Hypothalamus (tissue), 51 donors: ENCODE measurements at places on chromosomes 5 and 9.

GRCh38 chr5:157266286-157267007, 524 bp downstream of the CYFIP2 start:
- DNase-seq, result peak; percentile 61

DNA sequence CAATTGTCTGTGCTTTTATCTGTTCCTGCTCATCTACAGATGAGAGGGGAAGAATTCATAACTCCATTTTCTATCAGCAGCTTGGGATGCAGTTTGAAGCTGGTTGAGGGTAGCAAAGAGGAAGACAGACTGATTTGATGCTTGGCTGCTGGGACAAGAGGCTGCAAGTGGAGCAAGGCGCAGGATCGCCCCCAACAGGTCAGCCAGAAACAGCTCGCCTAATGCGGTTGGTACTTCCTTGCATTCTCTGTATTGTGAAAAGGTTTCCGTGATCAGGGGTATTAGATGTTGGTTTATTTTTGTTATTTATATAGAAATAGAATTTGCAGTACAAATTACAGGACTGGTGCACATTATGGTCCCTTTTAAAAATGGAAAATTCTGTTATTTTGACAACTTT, 40.6 kb downstream of the ZNF883 start:
- no peak for DNase-seq

DNA sequence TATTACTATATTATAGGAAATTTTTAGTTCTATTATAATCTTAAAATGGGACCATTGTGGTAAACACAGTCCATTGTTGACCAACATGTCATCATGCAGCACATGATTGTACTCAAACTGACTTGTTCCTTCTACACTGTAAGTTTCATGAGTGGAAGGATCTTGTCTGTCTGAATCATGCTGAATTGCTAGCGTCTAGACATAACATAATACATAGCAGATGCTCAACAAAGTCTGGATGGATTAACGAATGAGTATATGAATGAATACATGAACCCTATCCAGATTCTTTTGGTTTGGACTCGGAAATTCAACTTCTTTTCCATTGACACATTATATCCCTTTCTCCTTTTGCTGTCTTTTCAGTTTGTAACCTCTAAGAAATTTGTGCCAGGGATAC, 429.2 kb upstream of the SGCD start:
- no peak for DNase-seq

DNA sequence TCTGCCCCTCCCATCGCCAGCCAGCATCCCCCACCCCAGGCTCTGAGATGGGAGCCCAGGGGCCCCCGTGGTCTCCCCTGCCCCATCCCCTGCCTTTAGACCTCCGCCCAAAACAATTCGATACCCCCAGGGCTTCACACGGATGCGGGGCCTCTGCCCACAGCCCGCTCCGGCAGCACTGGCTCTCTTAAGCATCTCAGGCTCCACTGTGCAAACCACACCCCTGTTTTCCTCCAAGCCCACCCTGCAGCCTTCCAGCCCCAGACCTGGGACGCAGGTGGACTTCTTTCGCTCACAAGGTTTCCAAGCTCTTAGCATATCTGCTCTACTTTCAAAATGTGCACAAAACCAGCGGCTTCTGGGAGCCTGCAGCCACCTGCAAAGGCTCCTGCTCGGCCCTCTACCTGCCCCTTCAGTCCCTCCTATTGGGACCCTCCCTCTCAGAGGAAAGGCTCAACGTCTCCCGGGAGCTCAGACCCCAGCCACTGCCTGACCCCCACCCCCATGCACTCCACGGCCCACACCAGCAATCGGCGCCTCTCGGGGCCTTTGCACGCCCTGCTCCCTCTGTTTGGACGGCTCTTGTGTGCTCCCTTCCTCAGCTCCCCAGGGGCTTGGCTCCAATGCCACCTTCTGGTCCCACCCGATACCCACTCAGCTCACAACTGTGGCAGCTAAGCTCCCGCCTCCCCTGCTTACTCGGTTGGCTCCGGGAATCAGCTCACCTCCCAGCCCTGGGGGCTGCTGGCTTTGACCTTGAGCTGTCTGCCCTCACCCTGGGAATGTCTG, 918 bp upstream of the SLC9A3 start:
- no peak for DNase-seq

DNA sequence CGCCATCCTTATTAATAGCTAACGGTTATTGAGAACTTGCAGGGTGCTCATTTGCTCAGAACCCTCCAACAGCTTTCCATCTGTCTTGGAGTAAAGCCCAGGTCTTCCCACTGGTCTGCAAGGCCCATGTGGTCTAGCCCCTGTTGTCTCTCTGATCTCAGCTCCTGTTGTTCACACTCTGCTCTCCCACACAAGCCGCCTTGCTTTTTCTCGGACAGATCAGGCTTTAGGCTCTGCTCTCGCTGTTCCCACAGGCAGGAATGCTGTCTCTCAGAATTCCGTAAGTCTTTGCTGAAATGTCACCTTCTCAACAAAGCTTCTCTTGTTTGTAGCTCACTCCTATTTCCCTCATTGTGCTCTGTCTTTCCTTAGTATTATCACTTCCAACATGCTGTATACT, 34.3 kb downstream of the GPR107 start:
- DNase-seq, result no peak

DNA sequence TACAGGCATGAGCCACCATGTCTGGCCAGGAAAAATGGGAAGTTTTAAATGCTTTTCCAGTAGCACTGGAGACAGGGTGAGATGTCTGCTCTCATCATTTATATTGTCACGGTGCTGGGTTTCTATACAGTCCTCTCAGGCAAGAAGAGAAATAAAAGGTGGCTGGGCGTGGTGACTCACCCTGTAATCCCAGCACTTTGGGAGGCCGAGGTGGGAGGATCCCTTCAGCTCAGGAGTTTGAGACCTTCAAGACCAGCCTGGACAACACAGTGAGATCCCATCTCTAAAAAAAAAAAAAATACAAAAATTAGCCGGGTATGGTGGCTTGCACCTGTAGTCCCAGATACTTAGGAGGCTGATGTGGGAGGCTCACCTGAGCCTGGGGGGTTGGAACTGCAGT, 4.8 kb upstream of the GRIN1 start:
- DNase-seq, result no peak

- no peak for DNase-seq
Observed at GRCh38 chr5:103262422-103262871, 3.9 kb downstream of the MACIR start.

DNA sequence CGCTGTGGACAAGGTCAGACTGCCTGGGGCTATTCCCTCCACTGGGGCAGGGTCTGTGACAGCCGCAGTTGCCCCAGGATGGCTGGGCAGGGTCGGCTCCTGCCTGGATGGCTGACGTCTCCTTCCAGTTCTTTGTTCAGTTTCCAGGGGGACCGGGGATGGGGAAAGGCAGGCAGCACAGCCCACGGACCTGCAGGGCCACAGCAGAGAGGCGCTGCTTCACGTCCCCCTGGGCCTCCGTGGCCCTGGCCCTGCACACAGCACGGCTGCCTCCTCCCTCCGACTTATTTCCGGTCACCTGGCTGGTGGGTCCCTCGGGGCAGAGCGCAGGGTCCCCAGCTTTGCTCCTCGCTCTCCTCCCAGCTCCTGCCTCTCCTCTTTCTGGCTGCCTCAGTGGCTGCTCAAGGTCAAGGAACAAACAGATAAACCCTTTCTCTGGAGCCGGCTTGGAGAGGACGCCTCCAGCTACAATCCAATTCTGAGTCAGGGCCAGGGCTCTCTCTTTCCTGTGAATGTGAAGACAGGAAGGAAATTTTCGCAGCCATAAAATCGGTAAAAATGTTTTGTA, 169.7 kb downstream of the C9orf50 start:
- DNase-seq, result no peak

- DNase-seq, result no peak
Observed at GRCh38 chr9:98635374-98635773, 73.4 kb downstream of the GABBR2 start.

- DNase-seq, result no peak
Observed at GRCh38 chr5:170632266-170632984, 128.6 kb downstream of the KCNIP1 start.

- no peak for DNase-seq
Observed at GRCh38 chr5:179923436-179923835, 15.7 kb upstream of the TBC1D9B start.

DNA sequence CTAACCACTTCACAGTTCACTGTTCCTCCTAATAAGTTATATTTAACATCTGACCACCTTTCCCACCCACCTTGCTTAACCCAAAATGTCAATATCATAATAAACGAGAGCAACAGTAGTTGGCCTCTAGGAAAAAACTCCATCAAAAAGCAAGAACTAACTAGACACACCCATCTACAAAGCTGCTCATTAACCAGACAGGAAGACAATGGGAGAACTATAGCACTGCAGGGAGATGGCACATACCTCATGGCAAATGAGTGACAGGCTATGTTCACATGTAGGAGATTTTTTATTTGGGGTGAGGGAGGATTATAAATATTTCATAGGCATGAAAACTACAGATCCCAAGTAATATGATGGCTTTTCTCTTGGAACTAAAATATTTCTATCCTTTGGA, 23.6 kb upstream of the CDK5RAP2 start:
- DNase-seq, result no peak

DNA sequence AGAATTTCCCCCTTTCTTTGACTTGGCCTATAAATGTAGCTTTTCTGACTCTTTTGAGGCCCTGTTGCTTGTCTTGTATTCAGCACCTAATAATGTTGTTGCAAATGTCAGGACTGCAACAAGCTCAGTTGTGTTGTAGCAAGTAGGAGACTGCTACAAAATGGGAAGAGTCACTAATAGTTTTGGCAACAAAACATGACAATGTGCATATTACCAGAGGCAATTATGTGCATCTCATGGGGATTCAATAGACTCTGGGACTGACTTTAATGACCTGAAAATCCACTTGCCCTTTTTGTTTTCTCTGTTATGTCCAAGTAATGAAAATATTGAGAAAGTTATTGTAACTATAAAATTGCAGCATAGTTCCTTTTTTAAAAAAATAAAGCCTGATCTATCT, 368.4 kb downstream of the OSTF1 start:
- DNase-seq, result no peak

- DNase-seq, result no peak
Observed at GRCh38 chr5:134394932-134395331, 16.7 kb downstream of the CDKN2AIPNL start.

GRCh38 chr5:122576256-122577016, 198.4 kb upstream of the SNX2 start:
- no peak for DNase-seq

GRCh38 chr9:134887219-134887618, 6.6 kb downstream of the FCN2 start:
- no peak for DNase-seq

DNA sequence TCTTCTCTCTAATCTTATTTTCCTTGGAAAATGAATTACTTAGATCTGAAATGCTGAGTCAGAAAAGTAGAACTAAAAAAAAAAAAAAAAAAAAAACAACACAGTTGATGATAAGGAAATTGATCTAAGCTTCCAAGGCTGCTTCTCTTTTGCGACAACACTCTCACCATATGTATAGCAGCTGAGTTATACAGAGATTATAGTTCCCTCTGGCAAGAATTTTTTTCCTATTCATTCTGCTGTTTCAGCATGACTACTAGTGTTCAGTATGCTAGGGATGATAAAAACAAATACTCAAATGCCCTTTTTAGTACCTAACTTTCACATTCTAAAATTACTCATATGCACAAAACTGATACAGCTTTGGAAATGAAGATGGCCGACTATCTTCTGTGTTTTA, 267.3 kb downstream of the MLLT3 start:
- no peak for DNase-seq
